ENCODE measurements at places on chromosomes 11 and 22.
A peak's percentile ranks its signal among the peaks of the same experiment; 100 is the strongest.

DNA sequence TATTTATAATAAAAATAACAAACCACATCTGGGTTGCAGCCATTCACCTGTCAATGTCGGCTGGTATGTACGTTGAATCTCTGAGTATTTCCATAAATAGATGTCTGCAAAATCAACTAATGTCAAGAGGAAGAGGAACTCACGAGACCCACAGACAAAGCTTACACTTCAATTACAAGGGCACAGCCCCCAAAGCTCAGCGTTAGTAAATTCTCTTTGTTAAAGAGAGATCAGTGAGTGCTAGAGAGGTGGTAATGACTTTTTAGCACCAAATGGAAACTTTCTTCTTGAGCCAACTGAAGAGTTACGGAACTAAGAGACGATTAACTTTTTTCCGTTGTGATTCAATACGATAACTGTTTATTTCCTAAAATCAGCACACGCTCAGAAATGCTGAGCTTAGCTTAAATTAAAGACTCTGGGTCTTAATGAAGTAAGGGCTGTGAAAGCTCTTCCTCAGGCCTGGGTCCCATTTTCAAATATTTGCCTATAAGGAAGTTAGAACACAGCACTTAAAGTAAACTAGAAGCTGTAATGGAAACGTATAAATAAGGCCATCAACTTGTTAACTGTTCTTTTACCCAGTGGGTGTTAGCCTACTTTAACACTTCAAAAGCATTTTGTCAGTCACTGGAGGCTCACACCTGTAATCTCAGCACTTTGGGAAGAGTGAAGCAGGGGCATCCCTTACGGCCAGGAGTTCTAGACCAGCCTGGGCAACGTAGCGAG is 22.8 kb upstream of the TFIP11 start:
- no peak for DNase-seq
- H3K4me1 ChIP-seq = no peaks in the 10 kb centered on the region
- H3K4me3 ChIP-seq = no peak overlapping the region

GRCh38 chr22:28798810-28799605 is 1.4 kb downstream of the XBP1 start:
- H3K27ac ChIP-seq = peak overlapping the region; percentile 100
- H3K36me3 ChIP-seq = peaks cover 40% of the 10 kb centered on the region
- H3K4me1 ChIP-seq = peaks cover 30% of the 10 kb centered on the region
- DNase-seq = peak; percentile 85

DNA sequence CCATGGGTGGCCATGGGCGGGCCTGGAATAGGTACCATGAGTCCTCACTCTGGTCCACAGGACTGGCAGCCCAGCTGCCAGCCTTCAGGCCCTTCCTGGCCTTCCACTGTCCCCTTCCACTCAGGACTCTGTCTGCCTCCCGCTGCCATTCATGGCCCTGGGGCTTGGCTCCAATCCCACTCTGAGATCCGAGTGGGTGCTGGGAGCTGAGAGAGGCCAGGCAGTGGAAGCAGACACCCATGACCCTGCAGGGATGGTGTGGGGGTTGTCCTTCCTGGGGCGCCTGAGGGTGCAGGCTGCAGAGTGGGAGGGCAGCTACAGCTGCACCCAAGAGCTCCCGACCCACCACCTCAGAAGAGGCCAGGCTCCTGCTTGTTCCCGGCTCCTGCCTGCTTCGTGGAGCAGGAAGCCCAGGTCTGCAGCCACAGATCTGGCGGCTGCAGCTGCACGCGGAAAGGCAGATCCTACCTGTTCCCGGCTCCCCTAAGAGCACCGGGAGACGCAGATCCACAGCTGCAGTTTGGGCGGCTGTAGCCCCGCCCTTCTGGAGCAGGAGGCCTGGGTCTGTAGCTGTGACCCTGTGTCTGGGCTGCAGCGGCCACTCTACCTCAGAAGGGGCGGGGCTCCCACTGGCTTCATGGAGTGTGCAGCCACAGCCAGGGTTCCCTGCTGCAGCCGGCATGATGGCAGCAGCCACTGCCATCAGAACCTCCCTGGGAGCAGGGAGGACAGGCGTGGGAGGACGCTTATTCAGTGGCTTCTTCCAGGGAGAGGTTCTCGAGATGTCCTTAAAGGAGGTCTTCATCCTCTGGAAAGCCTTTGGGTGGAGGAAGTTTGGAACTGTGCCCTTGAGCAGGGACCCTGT is 27.5 kb downstream of the IGHMBP2 start:
- H3K4me3 ChIP-seq = no peak overlapping the region
- no peak overlapping the region for H3K27ac ChIP-seq
- no peak for DNase-seq
- H3K27me3 ChIP-seq = no peaks in the 10 kb centered on the region
- peaks cover 10% of the 10 kb centered on the region for H3K4me1 ChIP-seq

DNA sequence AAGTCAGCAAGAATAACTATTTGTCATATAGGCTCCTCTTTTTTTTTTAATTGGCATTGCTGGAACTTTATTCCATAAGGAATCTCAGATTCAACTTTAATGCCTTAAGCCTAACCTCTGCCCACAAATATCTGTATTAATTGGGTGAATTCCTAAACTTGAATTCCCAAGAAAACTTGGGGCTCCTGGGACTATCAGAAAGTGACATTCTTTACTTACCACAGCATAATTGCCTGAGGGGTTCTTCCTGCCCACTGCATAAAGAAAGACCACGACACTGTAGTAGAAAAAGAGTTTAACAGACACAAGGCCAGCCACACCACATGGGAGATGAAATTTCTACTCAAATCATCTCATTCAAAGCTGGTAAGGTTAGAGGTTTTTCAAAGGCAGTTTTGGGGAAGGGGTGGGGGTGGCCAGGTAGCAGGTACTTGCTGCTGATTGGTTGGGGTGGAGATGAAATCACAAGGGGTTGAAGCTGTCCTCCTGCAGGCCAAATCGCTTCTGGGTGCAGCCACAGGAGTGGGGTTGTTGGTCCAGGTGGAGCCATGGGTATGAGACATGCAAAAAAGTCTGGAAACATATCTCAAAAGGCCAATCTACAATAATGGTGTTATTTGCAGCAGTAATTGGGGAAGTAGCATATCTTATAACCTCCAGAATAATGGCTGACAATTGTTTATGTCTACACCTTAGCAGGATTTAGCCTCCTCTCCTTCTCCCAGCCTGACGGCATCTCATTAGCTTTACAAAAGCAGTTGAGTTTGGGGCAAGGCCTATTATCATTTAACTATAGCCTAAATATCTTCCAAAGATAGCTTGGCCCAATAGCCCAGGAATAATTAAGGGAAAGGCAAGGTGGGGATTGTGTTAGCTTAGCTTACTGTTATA is 4.8 kb upstream of the NLRP10 start:
- no peaks in the 10 kb centered on the region for H3K4me1 ChIP-seq
- no peak for DNase-seq
- H3K4me3 ChIP-seq = no peak overlapping the region
- H3K36me3 ChIP-seq = no peaks in the 10 kb centered on the region
- H3K27me3 ChIP-seq = no peaks in the 10 kb centered on the region

DNA sequence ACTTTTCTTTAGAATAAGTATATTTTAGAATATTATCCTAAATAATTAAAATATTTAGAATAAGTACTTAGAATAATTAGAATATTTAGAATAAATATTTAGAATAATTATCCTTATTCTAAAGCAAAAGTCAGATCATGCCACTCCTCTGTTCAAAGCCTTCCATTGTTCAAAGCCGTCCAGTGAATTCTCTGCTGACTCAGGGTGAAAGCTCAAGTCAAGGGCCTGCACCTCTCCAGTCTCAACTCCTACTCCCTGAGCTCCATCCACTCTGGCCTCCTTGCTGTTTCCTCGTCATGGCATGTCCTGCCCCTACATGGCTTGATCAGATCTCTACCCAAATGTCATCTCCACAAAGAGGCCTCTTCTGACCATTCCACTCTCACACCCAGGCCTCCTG is 30.0 kb downstream of the PLEKHA7 start:
- no peak overlapping the region for H3K27ac ChIP-seq
- no peaks in the 10 kb centered on the region for H3K4me1 ChIP-seq
- no peaks in the 10 kb centered on the region for H3K27me3 ChIP-seq
- H3K4me3 ChIP-seq = no peak overlapping the region
- DNase-seq = no peak
- no peaks in the 10 kb centered on the region for H3K36me3 ChIP-seq

DNA sequence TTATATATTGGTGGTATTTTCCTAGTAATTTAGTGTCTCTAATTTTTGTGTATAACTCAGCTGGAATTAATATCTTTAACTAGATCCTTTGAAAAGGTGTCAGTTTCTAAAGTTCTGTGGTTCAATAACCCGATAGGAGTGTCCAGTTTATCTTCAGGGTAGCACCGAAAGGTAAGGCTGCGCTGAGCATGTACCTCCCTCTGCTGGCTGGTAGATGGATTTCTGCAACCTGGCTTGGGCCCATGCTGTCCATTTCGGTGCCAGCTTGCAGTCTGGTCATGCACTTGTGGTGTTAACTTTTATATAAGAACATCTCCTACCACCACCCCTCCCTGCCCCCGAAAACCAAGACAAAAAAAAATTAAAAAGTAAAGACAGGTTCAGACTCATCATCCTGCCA is 24.7 kb downstream of the EXT2 start:
- H3K4me1 ChIP-seq = no peaks in the 10 kb centered on the region
- peaks cover 7% of the 10 kb centered on the region for H3K36me3 ChIP-seq
- H3K27me3 ChIP-seq = no peaks in the 10 kb centered on the region

- H3K36me3 ChIP-seq = no peaks in the 10 kb centered on the region
- peak overlapping the region; percentile 89 for H3K4me3 ChIP-seq
- no peak for DNase-seq
- peaks cover 5% of the 10 kb centered on the region for H3K4me1 ChIP-seq
- no peaks in the 10 kb centered on the region for H3K27me3 ChIP-seq
Measured at GRCh38 chr11:9461760-9462134, 935 bp downstream of the ZNF143 start.

- H3K36me3 ChIP-seq = peaks cover 20% of the 10 kb centered on the region
- no peak overlapping the region for H3K27ac ChIP-seq
- no peak for DNase-seq
- no peak overlapping the region for H3K4me3 ChIP-seq
- no peaks in the 10 kb centered on the region for H3K27me3 ChIP-seq
Measured at GRCh38 chr11:46427364-46427763, 35.8 kb upstream of the CHRM4 start.

GRCh38 chr11:62013537-62014476 is 46.4 kb upstream of the FTH1 start:
- H3K4me1 ChIP-seq = no peaks in the 10 kb centered on the region
- H3K4me3 ChIP-seq = no peak overlapping the region
- H3K27me3 ChIP-seq = no peaks in the 10 kb centered on the region
- H3K36me3 ChIP-seq = no peaks in the 10 kb centered on the region
- no peak overlapping the region for H3K27ac ChIP-seq

DNA sequence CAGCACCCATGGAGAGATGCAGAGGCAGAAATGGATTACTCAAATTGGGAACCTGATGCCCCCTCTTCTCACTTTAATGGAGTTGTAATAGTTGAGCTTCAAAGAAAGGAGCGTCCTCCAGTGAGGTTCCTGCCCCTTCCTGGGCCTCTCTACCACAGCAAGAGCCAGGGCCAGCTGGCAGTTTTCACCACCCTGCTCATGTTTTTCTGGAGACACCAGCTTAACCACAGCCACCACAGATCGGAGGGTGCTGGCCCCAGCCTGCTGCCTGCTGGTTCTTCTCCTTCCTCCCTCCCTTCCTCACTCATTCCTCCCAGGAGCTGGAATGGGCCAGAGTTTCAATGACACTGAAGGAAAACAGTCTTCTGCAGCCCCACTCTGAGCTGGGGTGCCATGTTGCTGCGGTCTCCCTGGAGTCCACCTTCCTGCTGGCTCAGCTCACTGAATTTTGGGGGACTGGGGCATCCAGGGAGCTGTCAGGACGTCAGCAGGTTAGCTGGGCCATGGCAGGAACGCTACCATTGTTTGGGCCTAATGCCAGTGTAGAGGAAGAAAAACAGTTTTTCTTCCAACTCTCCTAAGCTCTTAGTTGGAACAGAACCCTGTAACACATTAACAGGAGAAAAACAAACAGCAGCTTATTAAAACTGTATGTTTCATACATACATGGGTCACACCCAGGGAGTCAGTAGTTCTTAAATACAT is 57.7 kb downstream of the TRAF6 start:
- H3K27me3 ChIP-seq = no peaks in the 10 kb centered on the region
- no peak for DNase-seq
- peaks cover 58% of the 10 kb centered on the region for H3K4me1 ChIP-seq
- H3K27ac ChIP-seq = peak overlapping the region; percentile 66
- no peaks in the 10 kb centered on the region for H3K36me3 ChIP-seq

- H3K4me1 ChIP-seq = no peaks in the 10 kb centered on the region
- H3K27ac ChIP-seq = no peak overlapping the region
- H3K36me3 ChIP-seq = no peaks in the 10 kb centered on the region
- no peaks in the 10 kb centered on the region for H3K27me3 ChIP-seq
- no peak for DNase-seq
Measured at GRCh38 chr11:57057561-57057960, 68.8 kb downstream of the OR5AK2 start.

GRCh38 chr11:6746626-6747025 is 25.1 kb downstream of the OR2AG2 start:
- no peaks in the 10 kb centered on the region for H3K36me3 ChIP-seq
- peak overlapping the region; percentile 34 for H3K4me3 ChIP-seq
- no peaks in the 10 kb centered on the region for H3K4me1 ChIP-seq
- H3K27me3 ChIP-seq = no peaks in the 10 kb centered on the region
- no peak for DNase-seq

Measured in ascending aorta (tissue), 2 donors.